ENCODE measurements at places on chromosomes 5 and 9.
A peak's percentile ranks its signal among the peaks of the same experiment; 100 is the strongest.

DNA sequence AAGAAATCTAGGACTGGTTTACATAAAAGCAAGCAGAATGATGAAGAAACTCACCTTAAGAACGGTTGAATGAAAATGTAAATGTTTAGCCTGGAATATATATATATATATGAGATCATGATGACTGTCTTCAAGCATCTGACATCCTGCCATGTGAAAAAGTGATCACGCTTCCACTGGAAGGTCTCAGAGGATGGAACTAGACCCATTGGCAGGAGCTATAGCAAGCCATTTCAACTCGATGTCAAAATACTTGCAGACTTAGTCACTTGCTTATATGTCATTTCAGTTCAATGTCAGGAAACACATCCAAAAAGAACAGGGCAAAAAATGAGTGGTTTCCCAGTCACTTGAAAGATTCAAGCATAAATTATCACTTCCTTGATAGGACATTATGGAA lies 22.2 kb upstream of the TMEM161B start:
- DNase-seq = no peak

GRCh38 chr9:70100362-70100761 lies 56.7 kb downstream of the MAMDC2 start:
- no peak for DNase-seq

DNA sequence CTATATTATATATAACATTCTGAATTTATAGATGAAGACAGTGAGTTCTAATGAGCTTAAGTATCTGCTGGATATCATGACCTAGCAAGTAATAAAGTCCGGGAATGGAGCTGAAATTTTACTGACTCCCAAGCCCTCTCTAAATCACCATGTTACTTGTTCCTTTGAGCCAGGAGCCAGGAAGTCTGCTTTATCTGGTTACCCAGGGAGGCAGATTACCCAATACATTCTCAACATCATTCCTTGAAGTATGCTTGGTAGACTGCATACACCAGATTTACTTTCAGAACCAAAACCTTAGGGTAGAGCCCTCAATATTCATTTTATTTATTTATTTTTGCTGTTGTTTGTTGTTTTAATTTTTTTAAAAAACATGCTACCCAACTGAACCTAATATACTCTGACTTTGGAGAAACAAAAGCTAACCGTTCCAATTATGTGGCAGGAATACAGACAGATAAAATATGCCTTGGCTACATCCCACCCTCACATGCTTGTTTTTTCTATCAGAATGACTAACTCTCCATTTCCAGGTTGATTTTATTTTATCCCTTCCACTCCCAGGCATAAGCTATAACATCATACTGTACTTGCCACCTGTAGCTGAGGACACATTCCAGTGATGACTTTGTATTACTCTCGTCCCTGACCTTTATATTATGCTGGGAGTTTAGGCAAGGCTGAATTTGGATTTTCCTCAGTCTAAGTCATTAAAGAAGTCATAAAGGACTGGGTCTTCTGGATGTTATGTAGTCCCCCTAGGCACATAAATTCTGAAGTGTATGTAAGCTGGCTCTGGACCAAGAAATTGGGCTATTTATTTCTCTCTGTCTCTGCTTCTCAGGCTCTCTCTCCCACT lies 82.0 kb downstream of the YIPF5 start:
- no peak for DNase-seq

- no peak for DNase-seq
Measured at GRCh38 chr9:98247831-98248657, 7.4 kb downstream of the TBC1D2 start.

- DNase-seq = peak; percentile 54
Measured at GRCh38 chr5:95730730-95731570, at the start of gene RHOBTB3. Gene RHOBTB3, plus strand, starts transcription at chr5:95731336. Its CDS starts 347 bp downstream, at chr5:95731683.
